ENCODE measurements at places on chromosomes 2 and 18.

GRCh38 chr2:95700519-95700918 is 108.7 kb downstream of the TRIM43 start:
- no peak for DNase-seq

GRCh38 chr2:3606370-3607201 is 11.7 kb downstream of the COLEC11 start:
- no peak for DNase-seq

DNA sequence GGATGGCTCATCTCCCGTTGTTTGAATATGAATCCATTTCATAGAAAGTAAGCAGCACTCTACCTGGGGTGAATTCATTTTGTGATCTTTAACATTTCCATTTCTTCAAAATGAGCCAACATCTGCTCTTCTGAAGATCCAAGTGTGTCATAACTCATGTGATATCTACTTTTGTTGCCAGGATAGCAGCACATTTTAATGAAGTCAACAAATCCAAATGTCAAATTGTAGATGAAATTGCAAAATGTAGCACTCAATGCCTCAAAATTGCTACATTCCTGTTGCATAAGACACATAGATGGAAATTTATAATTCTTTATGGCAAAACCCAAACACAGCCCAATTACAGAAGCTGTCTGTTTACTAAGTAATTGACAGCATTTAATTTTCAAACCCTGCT is 360.7 kb downstream of the TMX3 start:
- no peak for DNase-seq

DNA sequence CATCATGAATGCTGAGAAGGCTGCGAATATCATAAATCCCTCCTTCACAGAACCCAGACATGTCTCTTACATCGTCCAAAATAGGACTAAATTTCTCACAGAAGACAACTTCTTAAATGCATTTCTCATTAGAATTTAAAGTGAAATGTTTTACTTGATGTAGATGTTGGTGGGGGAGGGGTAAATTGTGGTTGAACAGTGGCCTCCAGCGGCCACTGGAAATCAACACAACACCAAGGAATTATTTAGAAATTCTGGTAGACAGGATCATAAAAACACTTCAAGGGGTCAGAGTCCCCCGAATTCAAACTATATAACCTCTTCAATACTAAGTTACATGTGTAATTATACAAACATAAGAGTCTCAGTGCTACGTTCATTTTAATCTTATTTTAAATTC is 135.9 kb downstream of the ABCA12 start:
- DNase-seq: no peak

GRCh38 chr2:182584462-182584861 is 131.6 kb upstream of the DNAJC10 start:
- DNase-seq: no peak

DNA sequence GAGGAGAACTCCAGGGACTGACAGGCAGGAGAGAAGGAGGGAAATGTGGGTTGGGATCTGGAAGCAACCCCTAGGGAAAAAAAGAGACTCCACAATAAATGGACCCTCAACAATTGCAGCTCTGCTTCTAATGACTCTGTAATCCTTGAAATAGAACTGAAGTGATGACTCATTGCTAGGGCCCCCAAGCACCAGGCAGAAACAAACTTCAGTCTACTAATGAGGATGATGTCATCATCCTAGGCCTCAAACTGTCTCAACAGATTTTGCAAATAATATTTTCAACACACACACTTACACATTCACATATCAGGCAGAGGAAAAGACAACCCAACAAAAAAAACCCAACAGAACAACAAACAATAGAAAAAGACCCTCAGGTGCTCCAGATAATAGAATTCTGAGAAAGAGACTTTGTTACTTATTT is 143.3 kb downstream of the HDAC4 start:
- DNase-seq: peak; percentile 17

GRCh38 chr2:241540401-241540770 is 18.2 kb upstream of the BOK start:
- DNase-seq: no peak

DNA sequence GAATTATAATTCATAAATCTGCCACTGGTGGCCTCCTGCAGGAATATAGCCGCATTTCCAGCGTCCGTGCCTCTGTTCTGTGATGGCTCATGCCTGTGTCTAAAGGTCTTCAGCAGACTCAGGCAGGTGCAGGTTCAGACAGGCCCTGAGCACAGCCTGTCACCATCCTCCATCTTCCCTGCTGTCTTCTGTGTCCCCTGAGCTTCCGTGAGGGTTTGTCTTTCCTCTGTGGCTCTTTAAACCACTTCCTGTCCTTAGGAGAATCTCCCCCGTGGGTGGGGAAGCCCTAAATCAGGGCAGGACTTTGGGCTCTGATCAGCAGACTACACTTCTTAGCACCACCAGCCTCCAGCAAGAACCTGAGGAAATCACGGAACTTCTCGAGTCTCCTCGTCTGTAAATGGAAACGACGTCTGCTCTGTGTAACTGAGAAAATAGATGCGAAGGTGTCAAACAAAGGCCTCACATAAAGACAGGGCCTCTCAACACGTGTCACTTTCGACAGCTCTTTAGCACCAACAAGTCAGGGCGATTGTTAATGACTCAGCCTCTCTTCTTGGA is 24.1 kb upstream of the NFATC1 start:
- DNase-seq: no peak

DNA sequence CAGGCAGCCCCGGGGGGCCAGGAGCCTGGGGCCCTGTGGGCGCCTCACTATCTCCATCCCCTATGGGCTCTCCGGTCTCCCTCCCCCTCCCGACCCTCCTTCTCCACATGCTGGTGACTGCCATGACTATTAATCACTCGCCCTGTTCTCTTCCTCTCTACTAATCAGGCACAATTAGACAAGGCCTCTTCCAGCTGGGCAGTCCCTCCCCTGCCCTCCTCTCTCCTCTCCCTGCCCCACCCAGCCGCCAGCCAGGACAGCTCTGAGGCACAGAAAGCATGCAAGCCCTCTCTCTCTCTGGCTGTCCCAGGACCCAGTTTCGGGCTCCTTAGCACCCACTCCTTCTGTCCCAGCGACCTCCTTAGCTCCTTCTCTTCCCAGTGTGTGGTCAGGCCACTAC is 5.8 kb downstream of the ASIC4 start:
- DNase-seq: no peak

DNA sequence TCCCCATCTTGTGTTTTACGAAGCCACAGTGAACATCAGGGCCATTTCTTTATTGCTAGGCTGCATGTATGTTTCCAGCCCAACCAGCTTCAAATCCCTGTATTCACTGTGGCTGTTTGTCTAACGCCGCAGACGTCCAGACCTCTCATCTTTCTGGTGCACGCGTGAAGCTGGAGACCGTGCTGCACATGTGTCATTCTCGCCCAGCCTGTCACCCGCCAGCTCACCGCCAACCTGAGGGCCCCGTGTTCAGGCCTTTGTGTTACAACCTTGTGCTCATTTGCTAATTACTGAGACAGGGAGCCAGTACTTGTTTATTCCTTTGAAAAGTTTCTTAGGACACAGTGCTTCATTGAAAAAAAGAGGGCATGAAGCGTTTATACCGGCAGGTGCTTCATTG is 21.4 kb downstream of the SALL3 start:
- DNase-seq: no peak

- DNase-seq: no peak
Observed at GRCh38 chr2:29744976-29745375, 176.4 kb downstream of the ALK start.

- no peak for DNase-seq
Observed at GRCh38 chr2:198004173-198004572, 199.8 kb downstream of the PLCL1 start.

- DNase-seq: no peak
Observed at GRCh38 chr2:28038722-28039121, 148.2 kb downstream of the BABAM2 start.

DNA sequence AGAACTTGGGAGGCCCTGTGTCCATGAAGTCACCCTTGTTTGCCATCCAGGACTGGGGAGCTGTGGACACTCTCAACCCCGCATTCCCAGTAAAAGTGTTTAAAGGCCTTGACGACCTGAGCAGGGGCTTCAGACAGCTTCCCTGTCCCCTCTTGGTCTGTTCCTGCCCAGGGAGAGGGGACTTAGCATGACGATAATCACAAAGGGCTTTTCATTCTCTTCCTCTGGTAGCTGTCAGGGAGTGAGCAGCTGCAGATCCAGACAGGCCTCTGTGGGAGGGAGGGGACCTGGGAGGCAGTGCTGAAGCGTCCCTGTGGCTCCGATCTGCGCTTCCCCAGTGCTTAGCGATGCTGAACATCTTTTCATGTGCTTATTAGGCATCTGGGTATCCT is 77.8 kb upstream of the HS6ST1 start:
- no peak for DNase-seq

GRCh38 chr18:13380691-13381070 is 162.1 kb downstream of the LDLRAD4 start:
- DNase-seq: no peak

DNA sequence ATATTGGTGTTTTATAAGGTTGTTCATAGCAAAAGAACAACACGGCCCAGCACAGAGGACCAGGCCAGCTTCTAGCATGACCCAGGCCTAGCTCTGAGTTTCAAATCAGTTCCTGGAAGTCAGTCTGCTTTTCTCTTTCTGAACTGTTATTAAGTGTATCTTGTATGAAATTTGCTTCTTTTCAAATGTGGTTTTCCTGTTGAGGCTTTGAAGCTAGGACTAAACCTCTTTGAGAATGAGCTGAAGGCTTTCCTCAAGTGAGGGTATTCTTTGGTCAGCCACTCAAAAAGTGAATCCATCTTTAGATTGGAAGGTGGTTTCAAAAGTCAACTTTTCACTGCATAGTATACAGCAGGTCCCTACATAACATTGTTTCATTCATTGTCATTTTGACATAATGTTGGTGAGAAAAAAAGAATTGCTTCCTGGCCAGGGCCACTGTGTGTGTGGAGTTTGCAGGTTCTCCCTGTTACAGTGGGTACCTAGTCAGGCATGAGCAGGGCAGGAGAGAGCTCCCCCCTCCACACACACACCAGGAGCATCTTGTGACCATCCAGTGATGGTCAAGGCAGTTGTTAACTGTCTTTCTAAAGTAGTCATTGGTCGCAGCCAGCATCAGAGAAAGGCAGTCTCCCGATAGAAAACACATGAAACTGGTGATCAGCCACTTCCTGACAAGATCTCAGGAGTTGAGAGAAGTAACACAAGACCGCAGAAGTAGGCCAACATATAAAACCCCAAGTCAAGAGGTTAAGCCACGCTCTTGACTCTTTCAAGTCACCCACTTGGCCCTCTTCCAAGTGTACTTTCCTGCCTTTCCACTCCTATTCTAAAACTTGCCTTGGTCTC is 6.7 kb upstream of the ACAA2 start:
- DNase-seq: no peak

GRCh38 chr2:238565031-238565430 is 138.3 kb downstream of the ASB1 start:
- no peak for DNase-seq

GRCh38 chr2:146287281-146287680 is 1557.5 kb upstream of the ACVR2A start:
- DNase-seq: no peak

DNA sequence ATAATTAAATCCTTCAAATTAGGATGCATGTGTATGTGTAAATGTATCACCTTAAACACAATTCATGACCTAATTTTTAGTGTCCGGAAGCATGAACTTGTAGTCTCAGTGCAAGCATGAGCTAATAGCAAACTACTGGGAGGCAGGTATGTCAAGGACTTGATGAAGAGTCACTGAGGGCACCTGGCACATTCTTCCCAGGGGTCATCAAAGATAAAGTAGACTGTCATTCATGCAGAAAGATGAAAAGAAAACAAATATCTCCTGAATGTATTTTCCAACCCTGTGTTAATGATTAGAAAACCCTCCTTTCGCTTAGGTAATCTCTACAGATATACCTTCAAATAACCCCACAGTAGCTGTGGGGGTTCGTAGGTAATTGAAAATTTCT is 234.9 kb downstream of the SOCS6 start:
- no peak for DNase-seq

DNA sequence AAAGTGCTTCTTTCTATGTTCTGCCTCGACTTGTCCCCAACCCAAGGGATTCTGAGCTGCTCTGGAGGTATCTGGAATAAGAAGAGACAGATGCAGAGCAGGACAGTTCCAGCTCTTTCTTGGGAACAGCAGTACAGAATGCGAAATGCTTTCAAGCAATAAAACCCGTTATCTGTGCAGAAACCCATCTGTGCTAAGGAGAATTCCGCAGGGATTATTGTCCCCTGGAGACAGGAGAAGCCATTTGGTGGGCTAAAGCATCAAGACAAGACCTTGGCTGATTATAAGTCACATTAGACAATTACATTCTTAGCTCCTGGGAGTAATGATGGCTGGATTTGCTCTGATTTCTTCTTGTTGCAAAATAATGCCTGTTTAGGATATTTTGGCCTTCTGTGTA is 185.4 kb upstream of the GLI2 start:
- DNase-seq: no peak

- no peak for DNase-seq
Observed at GRCh38 chr18:51578406-51578980, 381.0 kb upstream of the MEX3C start.

- no peak for DNase-seq
Observed at GRCh38 chr2:132780651-132781050, 110.6 kb upstream of the LYPD1 start.

GRCh38 chr2:122737429-122738077 is 982.1 kb downstream of the TSN start:
- DNase-seq: no peak

GRCh38 chr2:69238449-69239031 is 148.5 kb downstream of the GFPT1 start:
- no peak for DNase-seq

- no peak for DNase-seq
Observed at GRCh38 chr18:44781886-44782285, 101.2 kb downstream of the SETBP1 start.

GRCh38 chr18:68454511-68455228 is 260.2 kb downstream of the TMX3 start:
- DNase-seq: no peak

GRCh38 chr2:218342837-218343236 is 13.8 kb upstream of the CATIP start:
- no peak for DNase-seq

GRCh38 chr18:7871560-7872456 is 304.7 kb downstream of the PTPRM start:
- no peak for DNase-seq

DNA sequence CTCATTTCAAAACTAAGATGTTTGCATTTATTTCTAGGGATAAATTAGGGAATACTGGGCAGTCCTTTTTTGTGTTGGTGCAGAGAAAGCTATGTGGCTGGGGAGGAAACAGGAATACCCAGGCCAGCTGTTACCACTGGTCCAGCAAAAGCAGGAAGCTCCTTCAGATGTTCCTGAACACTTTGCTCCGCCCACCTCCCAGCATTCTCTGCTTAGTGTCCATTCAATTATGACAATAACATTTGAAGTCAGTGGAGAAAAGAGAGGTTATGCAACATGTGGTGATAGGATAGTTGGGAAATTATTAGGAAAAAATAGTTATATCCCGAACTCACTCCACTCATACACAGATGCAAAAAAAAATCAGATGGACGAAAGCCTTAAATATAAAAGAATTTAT is 22.1 kb upstream of the ARPC2 start:
- no peak for DNase-seq
